ENCODE measurements at places on chromosomes 12 and 14.

GRCh38 chr14:65329911-65330310 lies 82.6 kb upstream of the FUT8 start:
- no peak for DNase-seq

DNA sequence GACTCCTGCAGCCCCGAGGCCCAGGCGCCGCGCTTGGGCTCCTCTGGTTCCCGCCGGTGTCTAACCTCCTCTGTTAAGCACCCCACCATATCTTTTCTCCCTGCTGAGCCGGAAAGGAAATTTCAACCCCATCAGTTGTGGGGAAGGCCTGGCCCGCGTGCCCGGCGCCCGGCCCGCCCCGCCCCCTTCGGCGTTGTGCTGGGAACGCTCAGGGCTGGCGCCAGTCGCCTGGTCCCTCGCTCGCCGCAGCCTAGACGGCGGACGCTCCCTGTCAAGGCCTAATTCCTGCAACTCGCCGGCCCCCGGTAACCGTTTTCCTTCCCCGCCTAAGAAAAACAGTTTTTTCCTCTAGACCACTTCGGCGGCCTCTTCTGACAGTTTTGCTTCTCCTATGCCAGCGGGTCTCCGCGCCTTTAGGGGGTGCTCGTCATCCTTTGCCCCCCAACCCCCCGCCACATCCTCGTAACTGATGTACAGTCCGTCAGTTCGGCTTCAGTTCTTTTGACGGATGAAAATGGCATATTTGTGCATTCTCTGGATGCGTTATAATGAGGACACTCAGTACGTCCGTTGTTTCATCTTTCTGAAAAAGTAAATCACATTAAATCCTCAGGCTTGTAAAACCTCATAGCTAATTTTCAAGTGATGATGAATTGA lies 506 bp upstream of the NAP1L1 start:
- DNase-seq = peak; percentile 53

- no peak for DNase-seq
These were observed 565 bp downstream of the NT5DC3 start for GRCh38 chr12:103840462-103840875.

GRCh38 chr14:77074969-77075368 lies 23.1 kb upstream of the CIPC start:
- DNase-seq = no peak

DNA sequence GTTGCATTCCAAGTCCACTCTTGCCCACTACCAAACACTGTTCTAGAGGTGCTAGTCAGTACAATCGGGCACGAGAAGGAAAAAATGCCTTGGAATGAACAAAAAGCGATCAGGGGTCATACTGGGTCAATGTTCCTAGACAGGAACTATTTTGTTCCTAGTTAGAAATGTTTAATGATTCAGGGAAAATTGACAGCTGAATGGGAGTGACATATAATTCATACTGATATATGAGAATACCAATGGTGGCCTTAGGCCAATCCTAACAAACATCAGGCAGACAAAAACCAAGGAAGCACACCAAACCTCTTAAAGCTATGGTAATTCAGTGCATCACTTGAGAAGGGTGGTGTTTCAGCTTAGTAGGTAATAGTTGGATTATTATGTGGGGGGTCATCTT lies 51.1 kb downstream of the ANAPC7 start:
- no peak for DNase-seq

All from stromal cell of bone marrow (primary cell).